ENCODE measurements at places on chromosomes 5 and 9.

DNA sequence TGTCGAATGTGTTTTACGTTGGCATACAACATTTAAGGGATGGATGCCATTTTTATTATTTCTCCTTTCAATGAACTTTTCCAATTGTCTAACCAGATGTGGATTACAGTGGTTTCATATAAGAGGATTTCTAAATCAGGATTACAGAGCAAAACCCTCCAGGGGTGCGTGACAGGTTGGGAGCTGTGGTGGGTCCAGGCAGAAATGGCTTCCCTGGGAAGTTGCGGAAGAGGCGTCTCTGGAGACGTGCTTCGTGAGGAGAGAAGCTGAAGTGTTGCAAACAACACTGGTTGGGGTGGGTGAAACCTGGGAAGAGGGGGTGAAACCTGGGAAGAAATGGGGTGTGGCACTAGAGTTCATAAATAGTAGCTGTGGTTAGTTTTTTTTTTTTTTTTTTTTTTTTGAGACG is 4.5 kb upstream of the RPL26L1 start:
- peak; percentile 61 for DNase-seq

DNA sequence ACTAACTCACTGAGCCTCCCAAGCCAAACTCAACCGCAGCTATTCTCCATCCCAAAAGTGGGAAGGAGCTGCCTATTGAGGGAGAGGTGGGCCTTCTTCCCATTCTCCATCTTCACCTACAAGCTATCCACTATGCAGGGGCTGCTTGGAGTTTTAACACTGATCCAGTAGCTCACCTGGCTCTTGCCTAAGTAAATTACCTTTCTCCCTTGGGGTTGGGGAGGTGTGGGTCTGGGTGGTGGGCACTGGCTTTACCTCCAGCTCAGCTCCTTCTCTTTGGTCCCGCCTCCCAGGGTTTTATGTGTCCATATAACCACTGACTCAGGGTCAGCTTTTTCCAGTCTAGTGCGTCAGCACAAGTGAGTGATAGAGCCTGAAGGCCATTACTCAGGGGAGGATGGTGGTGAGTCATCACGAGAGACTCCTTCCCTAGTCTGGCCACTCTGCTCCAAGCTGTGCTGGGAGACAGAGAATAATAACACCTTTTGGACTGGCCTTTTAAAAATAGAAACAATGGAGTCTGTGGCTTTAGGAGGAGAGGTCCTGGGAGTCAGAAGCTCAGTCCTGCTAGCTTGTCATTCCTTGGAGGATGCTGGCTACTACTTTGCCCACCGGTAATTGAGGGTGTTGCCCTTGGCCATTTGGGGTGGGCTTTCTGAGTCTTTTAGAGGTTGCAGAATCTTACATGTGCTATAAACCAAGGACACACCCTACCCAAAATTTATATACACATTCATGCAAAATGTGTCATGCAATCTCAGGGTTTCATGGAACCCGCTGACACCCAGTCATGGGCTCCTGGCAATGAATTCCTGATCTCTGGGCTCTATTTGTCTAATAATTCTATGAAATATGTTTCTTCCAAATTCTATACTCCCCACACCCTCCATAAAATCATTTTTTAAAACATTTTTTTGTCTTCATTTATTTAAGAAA is 35.6 kb upstream of the ATP6V1G1 start:
- peak; percentile 98 for DNase-seq

- no peak for DNase-seq
Observed at GRCh38 chr5:165321912-165322311, 1816.5 kb downstream of the MAT2B start.

DNA sequence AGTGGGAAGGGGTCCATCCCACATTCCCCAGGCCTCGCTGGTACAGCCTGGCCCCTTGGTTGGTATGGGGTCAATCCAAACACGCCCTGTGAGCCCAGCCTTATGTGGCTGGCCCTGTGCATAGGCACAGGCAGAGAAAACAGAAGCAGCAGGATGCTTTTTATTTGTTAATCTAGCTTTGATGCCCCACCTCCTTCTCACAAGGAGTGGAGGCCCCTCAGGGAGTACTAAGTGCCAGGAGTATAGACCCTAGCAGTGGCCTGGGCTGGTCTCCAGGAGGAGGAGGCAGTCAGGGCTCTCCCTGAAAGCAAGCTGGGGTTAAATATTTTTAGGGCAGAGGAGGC is 14.6 kb upstream of the TCF7 start:
- DNase-seq, result no peak

DNA sequence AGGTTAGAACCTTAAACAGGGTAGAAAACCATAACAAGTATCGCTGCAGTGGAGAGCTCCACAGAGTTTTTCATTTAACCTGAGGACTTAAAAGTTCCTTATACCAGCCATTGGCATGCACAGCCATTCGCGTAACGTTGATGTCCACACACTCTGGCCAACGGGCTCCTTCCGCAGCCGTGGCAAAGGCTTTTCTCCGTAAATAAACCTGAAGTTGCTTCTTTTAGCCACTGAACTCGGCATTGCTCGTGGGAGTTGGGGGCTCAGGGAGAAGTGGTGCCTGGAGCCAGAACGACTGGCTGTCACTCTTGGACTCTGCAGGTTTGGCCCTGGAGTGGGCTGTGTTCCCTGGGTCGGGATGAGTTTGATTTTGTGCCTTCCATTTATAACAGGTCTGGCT is 125.9 kb upstream of the LMX1B start:
- DNase-seq, result no peak

DNA sequence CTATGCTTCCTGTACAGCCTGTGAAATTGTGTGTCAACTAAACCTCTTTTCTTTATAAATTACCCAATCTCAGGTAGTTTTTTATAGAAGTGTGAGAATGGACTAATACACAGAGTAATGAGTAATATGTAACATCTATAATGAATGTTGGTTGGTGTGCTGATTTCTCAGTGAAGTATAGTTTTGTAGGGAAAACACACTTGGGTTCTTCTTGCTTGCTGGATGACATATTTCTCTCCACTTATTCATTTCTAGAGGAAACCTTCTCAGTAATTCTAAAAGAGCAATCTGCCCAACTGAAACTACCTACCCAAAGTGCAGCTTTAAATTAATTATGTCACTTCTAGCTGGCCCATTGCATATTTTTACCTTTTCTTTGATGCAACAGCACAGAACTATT is 81.1 kb upstream of the RORB start:
- DNase-seq, result no peak

GRCh38 chr9:117403403-117403811 is 11.4 kb downstream of the ASTN2 start:
- DNase-seq, result no peak

- peak; percentile 90 for DNase-seq
Observed at GRCh38 chr5:98397081-98397480, 376.4 kb upstream of the RGMB start.

DNA sequence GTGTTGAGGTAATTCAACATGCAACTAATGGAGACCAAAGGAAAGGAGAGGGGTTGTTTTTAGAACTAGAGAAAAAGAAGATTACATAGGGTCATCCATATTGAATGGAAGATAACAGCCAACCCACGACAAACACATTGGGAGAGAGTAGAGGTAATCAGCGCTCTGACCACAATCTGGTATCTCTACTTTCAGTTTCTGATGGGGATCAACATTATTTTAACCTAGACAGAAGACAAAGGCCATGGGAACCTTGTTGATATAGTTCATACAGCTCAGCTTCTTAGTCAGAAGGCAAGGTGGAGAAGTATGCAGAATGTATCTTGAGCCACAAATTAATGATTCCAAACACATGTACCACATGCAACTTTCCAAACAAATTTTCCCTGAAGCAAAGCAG is 537.1 kb upstream of the ST8SIA4 start:
- no peak for DNase-seq

DNA sequence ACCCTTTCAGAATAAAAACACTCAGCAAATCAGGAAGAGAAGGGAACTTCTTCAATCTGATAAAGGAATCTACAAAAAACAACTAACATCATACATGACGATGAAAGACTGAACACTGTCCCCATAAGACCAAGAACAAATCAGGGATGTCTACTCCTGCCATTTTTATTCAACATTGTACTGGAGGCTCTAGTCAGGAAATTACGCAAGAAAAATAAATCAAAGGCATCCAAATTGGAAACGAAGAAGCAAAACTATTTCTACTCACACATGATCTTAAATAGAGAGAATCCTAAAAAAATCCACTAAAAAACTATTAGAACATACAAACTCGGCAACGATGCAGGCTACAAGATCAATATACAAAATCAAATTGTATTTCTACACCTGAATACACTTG is 42.3 kb downstream of the IPPK start:
- no peak for DNase-seq

- DNase-seq, result no peak
Observed at GRCh38 chr5:159402856-159403255, 72.6 kb upstream of the IL12B start.

GRCh38 chr9:99726758-99727157 is 94.9 kb upstream of the NR4A3 start:
- DNase-seq, result no peak

DNA sequence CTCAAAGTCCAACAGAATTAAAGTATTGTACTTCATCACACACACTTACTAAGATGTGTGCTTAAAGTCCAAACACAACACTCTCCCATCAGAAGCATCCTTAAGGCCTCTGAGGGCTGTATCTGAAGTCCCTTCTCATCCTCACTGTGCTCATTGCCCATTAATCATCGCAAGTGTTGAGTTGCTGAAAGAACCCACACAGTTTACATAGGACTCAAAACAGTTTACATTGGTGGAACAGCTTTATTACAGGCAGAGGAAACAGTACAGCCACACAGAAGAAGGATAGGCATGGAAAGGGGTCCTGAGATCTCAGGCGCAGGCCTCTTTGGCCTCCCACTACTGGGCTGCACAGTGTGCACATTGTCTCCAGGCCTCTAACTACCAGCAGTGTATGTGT is 113.4 kb downstream of the CMYA5 start:
- DNase-seq, result no peak

- no peak for DNase-seq
Observed at GRCh38 chr5:96447949-96448348, 14.9 kb upstream of the PCSK1 start.

DNA sequence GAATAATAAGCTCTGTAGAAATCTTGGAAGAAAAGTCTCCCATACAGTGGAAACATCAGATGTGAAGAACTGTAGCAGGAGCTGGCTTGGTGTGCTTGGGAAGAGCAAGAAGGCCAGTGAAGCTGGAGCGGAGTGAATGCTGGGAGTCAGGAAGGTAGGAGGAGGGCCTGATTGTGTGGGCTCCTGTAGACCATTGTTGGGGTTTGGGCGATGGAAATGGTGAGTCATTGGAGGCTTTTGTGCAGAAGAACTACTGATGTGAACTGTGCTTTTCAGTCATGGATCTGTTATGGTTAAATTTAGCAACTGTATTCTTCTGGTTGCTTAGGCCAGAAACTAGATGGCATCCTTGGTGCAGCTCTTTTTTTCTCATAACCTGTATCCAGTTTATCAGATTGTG is 2.3 kb downstream of the ICE1 start:
- DNase-seq, result no peak

DNA sequence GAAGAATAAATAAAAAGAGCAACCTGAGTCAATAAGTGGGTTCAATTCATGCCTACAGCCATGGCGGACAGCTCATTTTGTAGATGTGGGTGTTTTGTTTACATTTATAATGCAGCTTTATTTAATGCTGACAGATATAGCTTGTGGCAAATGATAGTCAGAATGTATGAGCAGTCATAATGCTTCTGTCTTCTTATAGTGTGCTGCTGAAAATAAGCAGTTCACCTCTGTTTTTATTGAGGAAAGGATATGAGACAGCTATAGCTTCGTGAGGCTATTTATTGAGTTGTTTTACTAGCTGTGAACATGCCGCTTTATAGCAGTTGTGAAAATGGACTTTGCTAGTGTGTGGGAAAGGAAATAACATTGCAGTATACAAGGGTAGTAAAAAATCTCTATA is 147.4 kb downstream of the PBX3 start:
- no peak for DNase-seq

GRCh38 chr5:60820593-60821487 is 23.2 kb downstream of the ELOVL7 start:
- DNase-seq, result no peak

DNA sequence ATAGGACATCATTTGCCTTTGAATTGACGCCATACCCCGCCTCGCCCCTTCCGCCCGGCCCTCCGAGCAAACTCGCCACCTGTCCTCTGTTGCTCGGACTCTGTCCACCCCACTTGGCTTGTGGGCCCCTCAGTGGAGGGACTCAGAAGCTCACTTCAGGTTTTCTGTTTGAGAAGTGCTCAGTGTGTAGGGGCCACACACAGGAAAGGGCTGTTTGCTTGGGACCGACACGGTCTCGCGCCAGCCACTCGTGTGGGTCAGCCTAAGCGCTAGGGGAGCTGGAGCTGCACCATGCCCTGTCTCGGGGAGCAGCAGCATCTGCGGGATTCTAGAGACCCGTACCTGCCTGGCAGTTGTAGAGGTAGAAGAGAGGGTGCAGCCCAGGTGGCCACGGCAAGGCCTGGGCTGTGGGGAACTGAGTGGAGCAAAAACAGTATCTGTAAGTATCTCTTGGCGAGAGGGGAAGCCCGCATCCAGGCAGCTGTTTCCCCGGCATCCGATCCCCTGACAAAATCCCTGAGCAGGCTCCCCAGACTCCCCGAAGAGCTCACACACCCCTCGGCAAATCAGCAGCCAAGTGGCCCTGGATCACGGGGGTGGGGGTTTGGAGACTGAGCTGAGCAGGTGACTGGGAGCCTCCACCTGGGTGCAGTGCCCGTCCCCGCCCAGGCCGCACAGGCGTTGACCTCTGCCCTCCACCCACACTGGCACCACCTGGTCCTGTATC is 52.2 kb downstream of the COL5A1 start:
- DNase-seq, result no peak

GRCh38 chr9:123643518-123643917 is 286.4 kb downstream of the DENND1A start:
- DNase-seq, result no peak

DNA sequence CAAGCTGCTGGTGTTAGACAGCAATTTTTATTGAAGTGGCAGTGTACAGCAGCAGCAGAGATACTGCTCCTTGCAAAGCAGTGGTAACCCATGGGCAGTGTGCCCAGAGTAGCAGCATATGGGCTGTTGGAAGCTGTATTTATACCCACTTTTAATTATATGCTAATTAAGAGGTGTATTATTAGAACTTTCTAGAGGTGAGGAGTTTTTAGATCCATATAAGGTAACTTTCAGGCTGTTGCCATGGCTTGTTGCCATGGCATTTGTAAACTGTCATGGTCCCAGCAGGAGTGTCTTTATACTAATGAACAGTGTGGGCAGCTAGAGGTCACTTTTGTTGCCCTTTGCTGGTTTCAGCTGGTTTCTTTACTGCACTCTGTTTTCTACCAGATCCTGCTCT is 3.7 kb upstream of the PJA2 start:
- no peak for DNase-seq

- DNase-seq, result no peak
Observed at GRCh38 chr9:21589344-21590056, 107.4 kb upstream of the IFNE start.

DNA sequence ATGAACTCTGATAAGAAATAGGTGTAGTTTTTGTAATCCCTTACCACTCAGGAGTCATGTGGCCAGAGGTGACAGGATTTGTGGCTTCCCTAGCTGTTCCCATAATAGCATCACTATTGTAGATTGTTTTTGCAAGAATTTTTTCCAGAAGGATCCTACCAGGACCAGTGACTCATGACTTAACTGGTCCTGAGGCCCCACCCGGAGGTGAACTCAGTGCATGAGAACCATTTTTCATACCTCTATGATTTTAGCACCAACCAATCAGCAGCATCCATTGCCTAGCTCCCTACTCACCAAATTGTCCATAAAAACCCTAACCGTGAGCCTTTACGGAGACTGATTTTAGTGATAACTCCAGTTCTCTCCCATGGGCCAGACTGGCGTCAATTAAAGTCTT is 484.8 kb downstream of the PSAT1 start:
- no peak for DNase-seq
